Fibroblast of skin of right biceps (primary cell): ENCODE measurements at places on chromosomes 12 and 14.

GRCh38 chr12:89327486-89328094 is 24.7 kb downstream of the DUSP6 start:
- no peak for DNase-seq

GRCh38 chr12:98544751-98545150 is 29.4 kb downstream of the TMPO start:
- DNase-seq = peak; percentile 29

- DNase-seq = peak; percentile 80
These were observed 268.7 kb downstream of the AEBP2 start for GRCh38 chr12:19707948-19708409.

DNA sequence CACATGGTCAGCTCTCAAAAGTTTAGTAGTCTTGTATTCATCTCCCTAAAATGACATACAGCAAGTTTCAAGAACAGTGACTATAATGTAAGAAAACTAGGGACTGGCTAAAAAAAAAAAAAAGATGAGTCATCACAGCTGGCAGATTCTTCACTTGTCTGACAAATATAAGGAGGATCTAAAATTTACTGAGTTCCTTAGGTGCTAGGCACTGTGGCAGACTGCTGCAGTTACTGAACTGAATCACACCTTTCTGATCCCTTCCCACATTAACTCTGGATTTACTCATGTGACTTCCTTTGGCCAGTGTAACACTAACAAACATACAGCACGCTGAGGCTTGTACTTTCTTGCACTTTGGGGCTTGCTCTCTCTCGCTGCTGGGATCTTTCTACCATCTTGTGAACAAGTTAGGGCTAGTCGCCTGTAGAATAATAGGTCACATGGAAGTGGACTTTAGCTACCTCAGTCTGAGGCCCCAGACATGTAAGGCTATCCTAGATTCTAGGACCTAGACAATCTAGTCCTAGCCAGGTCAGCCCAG is 32.1 kb downstream of the BAZ1A start:
- DNase-seq = peak; percentile 73

DNA sequence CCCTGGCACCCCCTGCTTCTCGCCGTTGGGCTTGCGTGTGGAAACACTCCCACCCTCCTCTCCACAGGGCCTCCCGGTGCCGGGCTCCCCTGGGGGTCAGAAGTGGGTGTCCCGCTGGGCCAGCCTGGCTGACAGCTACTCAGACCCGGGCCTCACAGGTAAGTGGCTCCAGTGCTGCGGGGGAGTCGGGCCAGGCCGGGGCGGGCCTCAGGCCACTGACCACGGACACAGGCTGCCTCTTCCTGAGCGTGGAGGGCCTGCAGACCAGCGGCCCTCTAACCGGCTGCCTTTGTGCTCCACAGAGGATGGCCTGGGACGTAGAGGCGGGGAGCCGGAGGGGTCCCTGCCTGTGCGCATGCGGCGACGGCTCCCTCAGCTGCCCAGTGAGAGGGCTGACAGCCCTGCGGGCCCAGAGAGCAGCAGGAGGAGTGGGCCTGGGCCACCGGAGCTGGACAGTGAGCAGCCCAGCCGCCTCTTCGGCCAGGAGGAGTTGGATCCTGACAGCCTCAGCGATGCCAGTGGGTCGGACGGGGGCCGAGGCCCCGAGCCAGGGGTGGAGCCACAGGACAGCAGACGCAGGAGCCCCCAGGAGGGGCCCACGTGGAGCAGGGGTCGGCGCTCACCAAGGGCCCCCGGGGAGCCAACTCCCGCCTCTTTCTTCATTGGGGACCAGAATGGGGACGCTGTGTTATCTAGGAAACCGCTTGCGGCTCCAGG is 21.1 kb downstream of the CEP170B start:
- DNase-seq = no peak

GRCh38 chr12:124928095-124928911 is 13.9 kb upstream of the UBC start:
- peak; percentile 85 for DNase-seq
